AML-193 (cell line): ENCODE measurements at places on chromosomes 6 and 20.
A peak's percentile ranks its signal among the peaks of the same experiment; 100 is the strongest.

- DNase-seq, result no peak
Measured at GRCh38 chr6:20467437-20467836, 65.8 kb downstream of the E2F3 start.

DNA sequence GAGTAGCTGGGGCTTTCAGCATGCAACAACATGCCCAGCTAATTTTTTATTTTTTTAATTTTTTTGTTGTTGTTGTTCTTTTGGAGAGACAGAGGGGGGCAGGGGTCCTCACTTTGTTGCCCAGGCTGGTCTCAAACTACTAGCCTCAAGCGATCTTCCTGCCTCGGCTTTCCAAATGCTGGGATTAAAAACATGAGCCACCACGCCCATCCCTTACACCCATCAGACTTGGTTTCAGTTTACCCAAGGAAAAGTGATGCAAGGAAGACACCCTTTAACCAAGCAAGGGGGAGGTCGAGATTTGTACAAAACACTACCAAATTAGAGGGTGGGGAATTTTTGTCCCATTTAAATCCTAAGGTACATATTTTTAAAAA is 210.1 kb downstream of the ARHGAP18 start:
- DNase-seq, result no peak

GRCh38 chr20:48210111-48211027 is 425.1 kb upstream of the SULF2 start:
- no peak for DNase-seq

- no peak for DNase-seq
Measured at GRCh38 chr6:132964101-132964867, 149.9 kb downstream of the RPS12 start.

DNA sequence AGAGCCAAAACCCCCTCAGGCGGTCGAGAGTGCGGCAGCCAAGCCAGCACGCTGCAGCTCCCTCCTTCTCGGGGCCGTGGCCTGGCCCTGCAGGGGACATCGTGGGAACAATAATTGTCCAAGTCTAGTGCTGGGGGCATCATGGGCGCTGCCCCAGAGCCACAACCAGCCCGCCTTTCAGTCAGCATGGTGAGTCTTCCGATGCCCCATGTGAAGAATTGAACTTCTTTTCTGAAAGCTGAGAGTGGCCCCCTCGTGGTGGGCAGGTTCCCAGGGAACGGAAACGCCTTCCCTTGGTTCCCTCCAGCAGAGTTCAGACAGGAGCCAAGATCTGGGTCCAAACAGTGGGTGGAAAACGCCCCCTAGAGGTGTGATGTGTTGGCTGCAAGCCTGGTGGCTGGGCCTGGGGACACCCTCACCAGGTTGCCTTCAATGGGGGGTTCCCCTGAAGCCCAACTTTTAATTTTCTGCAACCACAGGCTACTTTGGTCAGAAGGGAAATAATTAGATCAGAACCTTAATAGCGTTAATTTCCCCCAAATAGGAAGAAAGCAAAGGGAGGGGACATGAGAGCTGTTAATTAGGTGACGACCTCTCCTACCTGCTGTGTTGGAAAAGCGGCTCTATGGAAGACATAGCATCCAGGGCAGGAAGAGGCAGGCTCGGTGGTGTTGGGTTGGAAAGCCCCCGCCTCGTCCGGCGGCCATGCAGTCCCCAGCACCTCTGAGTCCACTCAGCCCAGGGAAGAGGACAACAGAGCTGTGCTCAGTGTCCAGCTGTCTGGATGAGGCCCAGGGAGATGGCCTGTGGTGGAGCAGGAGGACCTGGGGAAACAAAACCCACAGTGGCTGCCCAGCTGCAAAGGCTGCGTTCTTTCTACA is 4.7 kb upstream of the MRGBP start:
- peak; percentile 91 for DNase-seq

DNA sequence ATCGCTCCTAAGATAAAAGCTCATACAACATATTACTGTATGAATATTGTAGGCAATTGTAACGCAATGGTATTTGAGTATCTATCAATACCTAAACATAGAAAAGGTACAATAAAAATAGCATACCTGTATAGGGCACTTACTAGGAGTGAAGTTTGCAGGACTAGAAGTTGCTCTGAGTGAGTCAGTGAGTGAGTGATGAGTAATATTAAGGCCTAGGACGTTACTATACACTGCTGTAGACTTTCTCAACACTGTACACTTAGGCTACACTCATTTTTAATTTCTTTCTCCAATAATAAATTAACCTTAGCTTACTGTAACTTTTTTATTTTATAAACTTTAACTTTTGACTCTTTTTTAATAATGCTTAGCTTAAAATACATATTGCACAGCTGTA is 546.9 kb downstream of the HACE1 start:
- DNase-seq, result no peak

DNA sequence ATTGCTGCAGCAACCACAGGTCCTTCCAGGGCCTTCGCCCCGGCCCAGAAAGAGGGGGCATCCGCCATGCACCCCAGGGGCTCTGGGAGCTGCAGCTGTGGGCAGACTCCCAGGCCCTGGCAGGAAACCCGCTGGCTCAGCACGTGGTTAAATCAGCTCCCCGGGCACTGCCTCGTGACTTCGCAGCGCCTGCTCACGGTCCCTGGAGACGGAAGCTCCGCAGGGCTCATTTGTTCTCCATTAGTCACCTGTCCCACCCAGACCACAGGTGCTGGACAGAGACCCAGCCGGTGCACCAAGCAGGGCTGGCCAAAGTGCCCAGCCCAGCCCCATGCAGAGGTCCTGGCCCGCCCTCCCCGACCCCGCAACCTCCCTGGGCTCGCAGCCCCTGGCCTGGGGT is 14.7 kb downstream of the KCNQ2 start:
- DNase-seq, result no peak

DNA sequence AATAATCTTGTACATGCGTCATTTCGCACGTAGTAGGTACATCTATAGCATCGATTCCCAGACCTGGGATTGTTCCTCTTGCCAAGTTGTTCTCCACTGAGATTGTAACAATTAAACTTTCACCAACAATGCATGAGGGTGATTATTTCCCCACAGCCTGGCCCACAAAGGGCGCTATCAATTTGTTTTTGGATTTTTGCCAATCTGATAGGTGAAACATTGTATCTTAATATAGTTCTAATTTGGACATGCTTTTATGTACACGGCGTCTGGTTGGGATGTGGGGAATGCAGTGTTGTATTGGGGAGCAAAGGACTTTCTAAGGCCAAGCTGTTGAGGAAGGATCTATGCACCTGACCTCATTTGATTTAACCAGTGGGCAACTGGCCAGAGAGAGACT is 59.5 kb downstream of the VEGFA start:
- DNase-seq, result no peak

DNA sequence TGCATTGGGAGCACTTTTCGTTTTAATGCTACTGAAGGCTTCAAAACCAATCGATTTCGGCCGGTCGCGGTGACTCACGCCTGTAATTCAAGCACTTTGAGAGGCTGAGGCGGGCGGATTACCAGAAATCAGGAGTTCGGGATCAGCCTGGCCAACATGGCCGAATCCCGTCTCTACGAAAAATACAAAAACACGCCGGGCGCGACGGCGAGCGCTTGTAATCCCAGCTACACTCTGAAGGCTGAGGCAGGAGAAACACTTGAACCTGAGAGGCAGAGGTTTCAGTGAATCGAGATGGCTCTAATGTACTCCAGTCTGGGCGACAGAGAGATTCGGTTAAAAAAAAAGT is 58.4 kb downstream of the TRIM38 start:
- no peak for DNase-seq

- DNase-seq, result no peak
Measured at GRCh38 chr20:15113144-15113773, 775.8 kb upstream of the FLRT3 start.

DNA sequence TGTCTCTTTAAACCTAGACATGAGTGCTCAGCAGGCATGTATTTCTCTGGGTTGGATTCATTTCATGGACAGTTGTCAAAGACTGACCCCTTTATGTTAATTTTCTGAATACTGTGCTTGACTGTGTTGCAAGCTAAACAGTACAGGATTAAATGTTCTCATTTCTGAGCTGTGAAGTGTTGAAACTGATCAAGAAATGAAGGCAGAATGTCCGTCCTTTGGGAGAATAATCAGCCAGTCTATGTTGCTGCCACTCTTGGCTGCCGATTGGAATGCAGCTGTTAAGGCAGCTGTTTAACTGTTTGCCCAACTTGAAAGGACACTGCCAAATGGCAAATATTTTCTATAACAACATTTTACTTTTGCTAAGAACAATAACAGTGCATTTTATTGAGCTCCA is 87.3 kb downstream of the CEP57L1 start:
- no peak for DNase-seq

GRCh38 chr20:36969478-36970186 is 18.1 kb upstream of the SAMHD1 start:
- no peak for DNase-seq

- DNase-seq, result no peak
Measured at GRCh38 chr6:116842459-116842858, 13.6 kb upstream of the GPRC6A start.

GRCh38 chr6:53294095-53294494 is 54.7 kb downstream of the ELOVL5 start:
- no peak for DNase-seq

GRCh38 chr20:5656126-5656525 is 94.1 kb upstream of the SHLD1 start:
- no peak for DNase-seq

GRCh38 chr6:149118737-149119653 is 198.5 kb upstream of the TAB2 start:
- no peak for DNase-seq

DNA sequence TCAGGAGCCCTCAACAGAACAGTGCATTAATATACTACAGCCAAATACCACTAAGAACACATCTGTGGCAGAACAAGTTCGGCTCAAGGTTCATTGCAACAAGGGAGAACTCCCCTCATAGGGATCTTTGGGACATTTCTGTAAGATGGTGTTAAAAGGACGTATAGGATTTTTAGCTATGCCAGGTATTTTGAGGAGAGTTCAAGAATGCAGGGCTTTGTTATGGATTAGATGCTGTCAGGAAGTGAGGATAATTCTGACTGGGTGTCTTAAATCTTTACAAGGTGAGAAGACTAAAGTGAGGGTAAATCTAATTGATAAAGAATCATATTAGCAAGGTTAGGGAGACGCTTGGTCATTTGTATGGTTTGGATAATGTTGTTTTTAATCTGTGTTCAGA is 83.7 kb upstream of the AHI1 start:
- no peak for DNase-seq

DNA sequence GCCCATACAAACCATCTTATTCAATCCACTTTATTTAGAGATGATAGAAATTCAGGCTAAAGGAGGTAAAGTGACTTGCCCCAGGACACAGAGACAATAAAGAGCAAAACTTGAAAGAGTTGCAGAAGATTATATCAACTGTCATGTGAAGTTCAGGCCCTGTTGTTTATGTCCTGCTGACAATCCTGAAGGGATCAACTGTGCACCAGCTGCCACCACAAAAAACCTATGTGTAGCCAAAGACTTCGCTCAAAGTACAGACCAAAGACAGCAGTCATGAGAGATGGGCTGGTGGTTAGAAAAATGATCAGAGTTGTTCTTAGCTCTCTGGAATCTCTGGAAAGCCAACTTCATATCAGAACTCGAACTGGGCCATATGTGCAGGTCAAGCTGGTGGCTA is 16.0 kb upstream of the CITED2 start:
- DNase-seq, result no peak

GRCh38 chr6:107196152-107196551 is 80.8 kb upstream of the BEND3 start:
- DNase-seq, result no peak

GRCh38 chr20:20237093-20237959 is 130.6 kb upstream of the INSM1 start:
- DNase-seq, result peak; percentile 1

- DNase-seq, result no peak
Measured at GRCh38 chr6:33604941-33605854, 15.9 kb upstream of the ITPR3 start.

GRCh38 chr6:17178326-17178725 is 76.5 kb downstream of the STMND1 start:
- no peak for DNase-seq

- DNase-seq, result no peak
Measured at GRCh38 chr20:47544852-47545251, 43.2 kb downstream of the NCOA3 start.

DNA sequence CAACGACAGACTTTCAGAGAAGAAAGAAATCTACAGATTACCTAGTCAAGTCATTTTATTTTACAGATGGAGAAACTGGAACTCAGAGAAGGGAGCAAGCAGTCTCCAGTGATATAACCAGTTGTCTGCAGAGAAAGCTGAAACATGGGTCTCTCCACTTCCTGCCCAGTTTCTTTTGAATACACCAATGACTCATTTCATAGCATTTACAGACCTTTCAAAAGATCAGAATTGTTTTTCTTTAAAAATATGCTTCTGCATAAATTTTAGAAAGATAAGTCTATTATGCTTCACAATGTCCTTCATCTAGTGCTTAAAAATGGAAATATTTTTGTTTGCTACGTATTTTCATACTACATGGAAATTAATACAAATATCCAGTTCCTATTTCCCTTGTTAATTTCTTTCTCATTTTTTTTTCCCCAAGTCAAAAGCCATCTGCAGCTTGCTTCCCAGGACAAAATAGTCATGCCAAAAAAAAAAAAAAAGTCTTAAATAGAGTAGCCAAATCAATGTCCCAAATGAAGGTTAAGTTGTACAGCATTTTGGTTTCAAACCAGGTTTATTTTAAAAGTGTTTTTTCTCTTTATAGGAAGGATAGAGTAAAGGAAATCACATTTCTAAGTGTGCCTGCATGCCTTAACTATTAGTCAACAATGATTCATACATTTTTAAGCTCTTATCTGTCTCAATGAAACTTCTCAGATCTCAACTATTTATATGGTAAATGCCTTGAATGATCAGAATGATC is 36.9 kb downstream of the ARHGAP18 start:
- DNase-seq, result peak; percentile 31

DNA sequence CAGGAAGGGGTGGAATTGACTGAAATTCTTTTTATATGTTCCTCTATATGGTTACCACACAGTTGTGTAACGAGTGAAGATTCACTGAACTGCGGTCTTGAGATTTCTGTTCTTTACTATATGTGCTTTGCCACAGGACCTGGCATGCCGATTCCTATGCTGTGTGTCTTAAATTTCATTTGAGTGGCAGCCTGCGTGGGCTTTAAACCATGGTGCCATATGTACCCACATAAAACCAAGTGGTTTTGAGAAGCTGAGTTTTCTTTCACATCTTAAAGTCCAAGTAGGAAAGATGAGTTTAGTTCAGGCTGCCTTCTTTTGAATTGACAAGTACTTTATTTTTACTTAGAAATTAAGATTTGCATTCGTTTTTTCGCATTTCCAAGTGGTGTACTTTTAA is 101.1 kb downstream of the DOK5 start:
- no peak for DNase-seq

DNA sequence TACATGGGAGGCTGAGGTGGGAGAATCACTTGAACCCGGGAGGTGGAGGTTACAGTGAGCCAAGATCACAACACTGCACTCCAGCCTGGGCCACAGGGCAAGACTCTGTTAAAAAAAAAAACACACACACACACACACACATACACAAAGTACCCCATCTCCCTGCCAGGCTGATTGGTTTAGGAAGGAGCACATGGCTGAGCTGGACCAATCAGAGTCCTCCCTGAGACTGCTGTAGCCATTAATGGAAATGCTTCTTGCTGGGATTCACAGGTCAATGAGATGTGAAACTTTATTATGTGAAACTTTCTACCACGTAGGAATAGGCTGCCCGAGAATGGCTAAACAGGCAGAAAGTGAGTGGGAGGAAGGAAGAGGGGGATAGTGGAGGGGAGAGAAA is 2.9 kb downstream of the TREM1 start:
- DNase-seq, result no peak

GRCh38 chr6:35318196-35319171 is 20.9 kb downstream of the DEF6 start:
- no peak for DNase-seq

- DNase-seq, result no peak
Measured at GRCh38 chr6:2669067-2669700, 81.5 kb downstream of the MYLK4 start.
